ENCODE measurements at places on chromosomes 1 and 21.

DNA sequence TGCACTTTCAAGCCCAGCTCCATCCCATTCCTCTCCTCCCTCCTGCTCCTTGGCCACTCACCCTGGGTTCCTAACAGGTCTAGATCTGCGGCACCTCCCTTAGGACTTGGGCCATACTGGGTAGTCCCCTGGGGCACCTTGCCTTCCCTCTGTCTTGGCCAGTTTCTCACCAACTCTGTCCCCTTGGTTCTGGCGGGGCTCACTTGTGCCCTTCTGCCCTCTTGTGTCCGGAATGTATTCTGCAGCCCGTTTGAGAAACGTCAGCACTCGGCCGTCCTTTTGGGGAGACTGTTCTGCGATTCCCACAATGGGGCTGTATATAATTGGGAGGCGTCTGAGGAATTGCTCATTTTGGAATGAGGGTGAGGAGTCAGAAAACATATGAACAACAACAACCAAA is 162.4 kb downstream of the ZSCAN20 start:
- DNase-seq, result peak; percentile 70

- DNase-seq, result no peak
These were observed 30.5 kb downstream of the LHX4 start for GRCh38 chr1:180260541-180260940.

DNA sequence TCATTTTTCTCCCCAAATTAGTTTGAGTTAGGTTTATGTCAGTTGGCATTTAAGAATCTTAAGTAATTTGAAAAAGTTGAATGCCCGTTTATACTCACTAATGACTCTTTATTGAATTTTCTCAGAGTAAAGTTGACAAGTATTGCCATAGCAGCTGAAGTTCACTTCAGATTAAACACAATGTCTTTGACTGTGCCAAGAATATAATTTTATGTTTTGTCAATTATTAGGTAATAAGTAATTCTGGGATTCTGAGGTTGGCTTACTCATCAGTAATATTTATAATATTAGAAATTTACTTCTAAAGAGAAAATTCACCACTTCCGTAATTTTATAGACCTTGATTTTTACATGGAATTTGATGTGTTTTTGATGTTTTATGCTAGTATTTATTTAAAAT is 369.3 kb upstream of the TMPRSS15 start:
- no peak for DNase-seq

GRCh38 chr1:229567109-229567868 is 8.8 kb upstream of the ABCB10 start:
- DNase-seq, result no peak

- DNase-seq, result no peak
These were observed 54.4 kb upstream of the NEK7 start for GRCh38 chr1:198102454-198102827.

DNA sequence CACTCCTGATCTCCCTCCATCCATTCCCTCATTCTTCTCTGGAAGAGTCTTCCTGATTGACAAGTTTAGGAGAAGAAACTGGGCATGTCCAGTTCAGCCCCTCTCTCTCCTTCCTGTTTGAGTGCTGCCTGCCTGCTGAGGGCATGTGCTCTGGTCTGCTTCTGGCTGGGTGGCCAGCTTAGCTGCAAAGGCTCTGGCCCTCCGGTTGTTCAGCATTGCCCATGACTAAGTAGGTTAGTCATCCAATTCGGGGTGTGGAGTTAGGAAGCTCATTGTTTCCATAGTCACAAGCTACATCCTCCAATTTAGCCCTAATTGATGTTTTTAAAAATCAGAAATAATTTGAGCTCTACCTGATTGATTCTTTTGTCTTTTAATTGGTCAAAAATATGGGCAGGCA is 25.6 kb upstream of the PLA2G2E start:
- DNase-seq, result no peak

- no peak for DNase-seq
These were observed 71.3 kb upstream of the NGF start for GRCh38 chr1:115409094-115410015.

- DNase-seq, result no peak
These were observed 10.9 kb downstream of the TAGLN2 start for GRCh38 chr1:159914252-159915018.

GRCh38 chr1:184870319-184870718 is 104.0 kb downstream of the NIBAN1 start:
- no peak for DNase-seq

DNA sequence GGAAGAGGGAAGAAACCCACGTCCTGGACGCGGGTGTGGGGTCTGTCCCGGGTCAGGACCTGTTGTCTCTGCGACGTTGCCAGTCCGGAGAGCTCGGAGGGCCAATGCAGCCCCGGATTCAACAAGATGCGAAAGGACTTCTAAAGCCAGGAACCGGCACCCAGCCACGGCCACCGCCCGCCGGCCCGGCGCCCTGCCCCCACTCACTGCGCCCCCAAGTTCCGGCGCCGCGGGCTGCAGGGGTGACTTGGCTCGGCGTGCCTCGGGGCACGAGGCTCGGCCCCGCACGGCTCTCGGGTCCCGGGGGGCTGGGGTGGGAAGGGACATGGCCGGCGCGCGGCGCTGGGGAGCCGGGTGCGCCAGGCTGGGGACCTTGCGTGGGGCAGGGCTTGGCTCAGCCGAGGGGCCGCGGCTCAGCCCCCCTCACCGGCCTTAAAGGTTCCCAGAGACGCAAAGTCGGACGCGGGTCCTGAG is 51.8 kb upstream of the H6PD start:
- no peak for DNase-seq

DNA sequence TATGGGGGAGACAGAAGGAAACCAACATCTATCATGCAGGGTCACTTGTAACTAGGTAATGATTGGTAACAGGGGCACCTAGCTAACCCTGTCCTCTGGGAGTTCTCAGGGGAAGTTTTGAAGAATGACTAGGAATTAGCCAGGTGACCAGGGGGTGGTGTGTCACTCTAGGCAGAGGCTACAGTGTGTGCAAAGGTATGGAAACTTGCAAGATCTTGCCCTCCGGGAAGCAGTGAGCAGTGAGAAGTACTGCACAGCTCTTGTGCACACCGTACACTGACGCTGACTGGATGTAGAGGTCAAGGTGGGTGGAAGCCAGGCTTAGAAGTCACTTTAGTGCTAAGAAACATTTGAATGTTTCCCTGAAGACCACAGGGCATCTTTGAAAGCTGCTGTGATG is 62.9 kb upstream of the LMO4 start:
- no peak for DNase-seq

DNA sequence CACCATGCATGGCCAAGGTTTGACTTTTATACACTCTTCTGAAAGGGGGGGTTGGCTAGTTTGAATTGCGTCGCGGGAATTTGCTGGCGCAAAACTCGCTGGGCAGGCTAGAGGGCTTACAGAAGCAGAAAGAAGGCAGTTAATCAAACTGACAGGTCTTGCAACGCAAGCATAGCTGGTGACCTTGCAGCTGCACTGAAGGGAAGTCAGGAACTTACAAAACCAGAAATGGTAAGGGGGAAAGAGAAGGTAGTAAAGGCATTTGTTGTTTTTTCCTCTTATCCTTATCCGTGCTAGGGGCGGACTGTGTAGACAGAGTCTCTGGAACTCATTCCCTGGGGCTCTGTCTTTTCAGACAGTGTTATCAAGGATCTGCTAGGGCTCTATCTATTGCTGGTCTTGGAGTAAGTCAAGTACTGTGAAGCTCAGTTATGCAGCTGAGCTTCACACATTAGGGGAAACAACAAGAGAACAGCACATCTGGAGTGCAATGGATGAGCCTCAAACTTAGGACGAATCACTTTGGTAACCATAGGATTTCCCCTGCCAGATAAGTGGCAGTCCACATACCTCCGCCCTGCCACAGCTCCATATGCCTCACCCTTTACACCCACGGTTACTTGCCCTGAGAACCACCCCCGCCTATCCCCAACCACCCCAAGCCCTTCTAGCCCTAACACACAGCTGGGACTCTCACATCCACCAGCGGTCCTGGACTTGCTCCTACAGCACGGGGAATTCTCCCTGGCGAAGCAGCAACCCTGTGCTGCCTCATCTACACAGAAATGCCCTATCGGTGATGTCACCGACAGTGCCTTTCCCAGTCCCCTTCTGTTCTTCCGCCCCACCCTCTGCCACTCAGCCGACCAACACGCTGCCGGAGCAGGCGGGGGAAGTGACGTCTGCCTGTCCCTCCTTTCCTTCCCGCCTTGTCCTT is 251.4 kb downstream of the FAM72C start:
- no peak for DNase-seq

GRCh38 chr21:29721964-29722363 is 217.8 kb downstream of the GRIK1 start:
- DNase-seq, result no peak

- no peak for DNase-seq
These were observed 537.2 kb downstream of the NPHP4 start for GRCh38 chr1:5455056-5455455.

DNA sequence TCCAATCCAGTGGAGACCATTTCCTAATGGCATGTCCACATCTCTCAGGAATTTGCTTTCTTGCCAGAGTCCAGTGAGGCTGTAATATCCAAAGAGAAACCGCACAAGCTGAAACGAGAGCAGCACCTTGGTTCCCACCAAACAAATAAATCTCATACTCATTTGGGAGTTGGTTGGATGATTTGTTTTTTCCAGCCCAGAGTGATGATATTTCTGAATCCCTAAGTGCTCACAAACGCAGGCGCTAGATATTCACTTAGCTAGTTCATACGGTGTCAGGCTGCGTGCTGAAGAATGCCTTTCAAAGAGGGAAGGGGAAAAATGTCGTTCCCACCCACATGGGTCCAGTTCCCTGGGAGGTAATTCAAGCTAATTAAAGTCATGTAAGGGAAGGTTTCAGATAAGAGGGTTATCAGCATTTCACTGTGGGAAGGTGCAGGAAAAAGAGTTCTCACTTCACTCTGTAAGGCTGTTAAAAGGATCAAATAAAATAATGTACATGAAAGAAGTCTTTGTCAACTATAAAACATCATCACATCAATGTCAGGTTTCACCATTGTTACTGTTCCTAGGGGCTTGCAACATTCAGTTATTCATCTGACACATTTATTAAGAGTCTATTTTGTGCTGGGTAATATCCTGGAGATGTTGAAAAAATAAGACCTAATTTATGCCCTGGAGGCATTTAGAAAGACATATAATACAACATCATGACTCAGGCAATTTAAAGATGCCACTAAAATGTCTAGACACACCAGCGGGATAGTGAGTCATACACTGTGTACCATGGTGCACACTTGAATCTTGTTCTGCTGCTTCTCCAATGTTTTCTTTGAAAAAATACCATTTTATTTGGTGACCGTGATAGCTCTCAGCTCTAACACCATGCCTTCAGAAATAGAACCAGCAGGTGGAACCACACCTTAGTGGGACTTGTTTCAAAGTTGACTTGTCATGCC is 19.3 kb downstream of the DPT start:
- peak; percentile 46 for DNase-seq

DNA sequence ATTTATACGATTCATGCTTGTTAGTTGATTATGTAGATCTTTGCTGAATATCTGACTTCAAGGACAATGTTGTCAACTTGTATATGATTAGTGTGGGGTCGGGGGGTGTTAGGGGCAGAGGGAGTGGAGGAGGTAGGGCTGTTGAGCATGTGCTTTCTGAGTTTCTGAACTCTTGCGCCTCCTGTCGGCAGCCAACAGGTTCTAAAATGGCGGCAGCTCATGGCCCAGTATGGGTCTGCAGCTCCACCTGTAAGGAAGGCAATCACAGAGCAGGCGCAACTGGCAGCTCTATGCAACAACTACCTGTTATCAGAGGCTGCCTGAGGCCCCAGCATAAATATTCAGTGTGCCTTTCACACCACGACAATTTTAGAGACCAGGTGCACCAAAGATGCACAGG is 205.8 kb upstream of the PLXNA2 start:
- no peak for DNase-seq

DNA sequence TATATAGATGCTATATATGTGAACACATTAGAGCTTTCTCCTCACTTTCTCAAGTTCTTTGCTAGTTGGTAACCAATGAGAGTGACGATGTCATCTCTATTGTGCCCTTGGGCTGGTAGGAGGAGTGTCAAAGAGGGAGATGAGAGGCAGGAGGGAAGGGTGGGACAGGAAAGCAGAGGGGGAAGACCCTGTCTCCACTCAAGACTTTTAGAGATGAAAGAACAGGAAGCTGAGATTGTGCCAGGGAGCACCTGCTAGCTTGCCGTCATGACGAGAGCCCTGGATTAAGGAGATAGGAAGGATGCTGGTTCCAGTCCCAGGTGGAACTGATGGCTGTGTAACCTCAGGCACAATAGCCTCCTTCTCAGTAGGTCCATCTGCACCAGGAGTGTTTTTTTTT is 16.7 kb downstream of the CNR2 start:
- no peak for DNase-seq

- no peak for DNase-seq
These were observed 50.7 kb downstream of the ELF3 start for GRCh38 chr1:202061055-202061454.

DNA sequence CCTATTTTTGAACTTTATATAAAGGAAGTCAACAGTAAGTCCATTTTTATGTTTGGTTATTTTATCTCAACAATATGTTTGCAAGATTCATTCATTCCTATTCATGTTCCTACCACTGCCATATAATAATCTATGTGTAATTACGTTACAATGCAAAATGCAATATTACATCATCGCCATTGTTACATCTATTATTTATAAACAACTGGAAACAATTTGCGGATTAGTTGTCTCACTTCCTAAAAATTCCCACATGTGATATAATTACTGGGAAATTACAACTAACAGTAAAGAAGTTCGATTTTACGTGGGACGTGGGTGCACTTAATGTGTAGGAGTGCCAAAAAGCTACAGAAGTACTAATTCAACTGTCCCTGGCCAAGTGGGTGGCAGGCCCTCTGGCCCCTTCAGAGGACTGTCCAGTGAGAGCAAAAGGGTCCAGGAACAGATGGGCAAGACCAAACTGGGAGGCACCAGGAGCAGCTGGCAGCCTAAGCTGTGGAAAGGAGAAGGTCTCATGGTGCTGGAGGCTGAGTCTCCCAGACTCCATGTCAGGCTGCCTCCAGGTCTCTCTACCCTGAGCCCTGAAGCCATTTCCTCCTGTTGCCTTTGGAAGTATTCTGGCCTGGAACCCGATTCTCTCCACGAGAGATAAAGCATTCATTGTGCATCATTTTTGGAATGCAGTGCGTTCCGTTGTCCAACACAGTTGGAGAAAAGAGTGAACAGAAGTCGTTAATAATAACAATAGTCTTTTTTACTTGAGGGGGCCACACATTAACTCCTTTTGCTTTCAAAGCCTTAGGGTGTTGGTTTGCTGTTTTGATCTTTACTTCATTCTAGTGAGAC is 42.9 kb downstream of the TNNT2 start:
- no peak for DNase-seq

- no peak for DNase-seq
These were observed 21.1 kb downstream of the SMAP2 start for GRCh38 chr1:40394491-40395172.

- no peak for DNase-seq
These were observed 9.1 kb downstream of the TMEM50B start for GRCh38 chr21:33470701-33471100.

DNA sequence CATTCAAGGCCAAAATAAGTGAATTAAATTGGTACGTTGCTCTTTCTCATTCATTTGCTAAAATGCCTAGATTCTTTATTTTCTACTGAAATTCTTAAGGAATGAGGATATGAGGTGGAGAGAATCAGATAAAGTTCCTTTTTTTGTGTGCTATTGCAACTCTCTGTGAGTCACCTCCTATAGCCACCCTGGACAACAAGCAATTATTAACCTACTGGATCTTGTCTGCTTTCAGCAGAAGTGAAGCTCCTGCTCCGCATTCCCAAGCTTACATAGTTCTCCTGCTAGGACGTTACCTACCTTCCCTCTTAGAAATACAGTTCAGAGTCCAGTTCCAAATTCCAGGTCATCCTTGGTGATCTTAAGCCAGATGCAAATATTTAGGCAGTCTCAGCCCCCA is 4.8 kb upstream of the KCNJ6 start:
- DNase-seq, result no peak

- DNase-seq, result no peak
These were observed 81.2 kb upstream of the RAB3GAP2 start for GRCh38 chr1:220353229-220354012.

Measured in HEK293T (cell line).